ENCODE measurements at places on chromosomes 2 and 18.
A peak's percentile ranks its signal among the peaks of the same experiment; 100 is the strongest.

- no peak for DNase-seq
These were observed 8.1 kb downstream of the SCRN3 start for GRCh38 chr2:174403628-174404027.

DNA sequence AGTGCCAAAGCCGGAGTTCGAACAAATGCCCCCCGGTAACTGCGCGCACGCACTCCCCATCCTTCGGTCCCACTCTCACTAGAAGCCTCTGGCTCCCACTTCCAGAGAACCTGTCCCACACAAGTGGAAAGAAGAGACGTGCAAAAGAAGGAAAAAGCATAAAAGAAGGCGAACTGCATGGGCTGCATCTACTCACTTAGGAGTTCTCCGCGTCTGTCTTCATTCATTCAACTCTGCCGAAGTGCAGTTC lies 312 bp downstream of the NR4A2 start:
- DNase-seq: no peak

DNA sequence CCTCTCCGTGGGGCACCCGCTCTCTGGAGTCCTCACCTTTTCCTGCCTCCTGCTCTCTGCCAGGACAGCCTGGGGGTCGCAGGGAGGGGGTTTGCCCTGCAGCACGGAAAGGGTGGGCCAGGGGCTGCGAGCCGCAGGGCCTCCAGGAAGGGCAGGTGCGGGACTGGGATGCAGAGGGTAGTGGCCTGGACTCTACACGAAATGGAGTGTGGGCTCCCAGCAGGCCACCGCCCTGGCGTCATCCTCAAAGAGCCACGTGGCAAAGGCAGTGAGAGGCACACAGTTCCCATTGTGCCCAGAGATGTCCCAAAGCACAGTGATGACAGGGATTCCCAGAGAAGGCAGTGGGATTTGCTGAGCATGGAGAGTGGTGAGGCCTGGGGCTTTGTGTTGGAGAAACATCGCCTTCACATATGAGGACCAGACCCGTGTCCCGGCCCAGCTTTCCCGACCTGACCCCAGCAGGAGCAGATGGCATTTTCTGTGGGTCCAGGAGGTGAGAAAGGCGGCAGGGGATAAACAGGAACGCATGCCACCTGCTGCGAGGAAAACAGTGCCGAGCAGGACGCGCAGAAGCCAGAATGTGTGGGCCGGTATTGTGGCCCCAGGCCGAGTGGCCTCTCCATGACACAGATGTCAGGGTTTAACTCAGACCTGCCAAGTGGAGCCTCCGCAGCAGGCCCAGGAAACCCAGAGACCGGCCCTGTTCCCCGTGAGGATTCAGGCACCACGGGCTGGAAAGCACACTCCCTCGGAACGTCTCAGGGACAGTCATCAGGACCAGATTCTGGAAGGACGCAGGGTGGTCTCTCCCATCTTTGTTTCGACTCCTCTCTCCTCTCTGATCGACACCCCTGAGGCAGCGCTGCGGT lies 855.5 kb upstream of the SALL3 start:
- DNase-seq: no peak

DNA sequence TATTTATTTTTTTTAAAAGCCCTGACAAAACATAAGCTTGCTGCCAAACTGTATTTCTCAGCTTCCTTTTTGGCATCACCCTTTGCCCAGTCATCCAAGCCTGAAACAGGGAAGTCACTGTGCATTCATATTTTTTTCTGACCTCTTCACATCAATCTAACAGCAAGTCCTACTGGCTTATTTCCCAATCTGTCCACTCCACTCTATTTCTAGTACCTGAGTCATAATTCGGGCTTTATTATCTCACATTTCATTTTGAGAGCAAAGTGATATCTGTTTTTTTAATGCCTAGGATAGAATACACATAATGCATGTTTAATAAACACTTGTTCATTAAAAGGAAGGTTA lies 5.1 kb downstream of the HNMT start:
- DNase-seq: peak; percentile 83

- DNase-seq: no peak
These were observed 51.5 kb downstream of the ASB1 start for GRCh38 chr2:238478216-238478615.

DNA sequence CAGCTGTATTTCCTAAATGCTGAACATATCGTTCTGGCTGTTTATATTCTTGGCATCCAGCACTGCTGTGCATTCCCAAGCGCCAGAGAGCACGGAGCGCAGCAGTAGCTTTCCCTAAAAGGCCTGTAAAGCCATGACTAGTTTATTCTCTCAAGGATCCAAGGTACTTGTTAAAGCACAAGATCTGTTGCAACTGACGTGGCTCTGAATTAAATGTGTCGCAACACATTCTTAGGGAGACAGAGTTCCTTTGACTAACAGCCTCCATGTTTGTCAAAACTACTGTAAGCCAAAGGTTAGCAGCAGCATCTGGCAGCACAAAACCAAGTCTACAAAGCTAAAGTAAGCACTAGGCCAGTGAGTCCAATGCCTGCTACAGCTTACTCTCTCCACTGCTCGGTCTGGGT lies 188.6 kb upstream of the FN1 start:
- peak; percentile 97 for DNase-seq

DNA sequence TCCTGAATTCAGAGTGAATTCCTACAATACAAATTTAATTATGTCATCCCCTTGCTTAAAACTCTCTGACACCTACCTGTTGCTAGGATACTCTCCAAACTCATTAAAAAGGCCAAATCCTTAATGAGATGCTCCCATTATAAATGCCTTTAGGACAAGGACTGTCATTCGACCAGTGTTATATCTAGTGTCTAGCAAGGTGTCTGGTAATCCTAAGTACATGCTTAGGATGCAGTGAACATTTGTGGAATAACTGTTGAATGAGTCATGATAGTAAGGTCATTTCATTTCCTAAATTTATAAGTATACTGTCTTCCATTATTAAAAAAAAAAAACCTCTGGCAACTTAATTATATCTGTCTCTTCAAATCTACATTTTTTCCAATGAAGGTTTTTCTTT lies 588.9 kb upstream of the NRXN1 start:
- peak; percentile 41 for DNase-seq

- peak; percentile 99 for DNase-seq
These were observed 536.9 kb downstream of the TMX3 start for GRCh38 chr18:68177807-68178702.

DNA sequence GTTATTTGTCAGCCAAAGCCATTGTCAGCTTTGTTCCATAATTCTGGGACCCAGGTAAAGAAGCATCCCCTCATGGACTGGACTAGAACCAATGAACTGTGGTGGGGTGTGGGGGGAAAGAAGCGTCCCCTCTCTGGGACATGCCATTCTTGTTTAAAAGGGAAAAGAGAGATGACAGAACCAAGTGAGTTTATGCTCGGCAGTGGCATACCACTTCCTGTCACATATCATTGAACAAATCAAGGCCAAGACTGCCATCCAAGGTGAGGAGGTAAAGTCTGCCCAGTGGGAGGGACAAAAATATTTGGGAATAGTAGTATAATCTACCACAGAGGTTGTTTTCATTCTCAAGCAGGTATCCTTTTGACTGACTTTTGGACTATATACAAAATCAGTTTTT lies 4.7 kb upstream of the GLS start:
- no peak for DNase-seq

- no peak for DNase-seq
These were observed 788.5 kb upstream of the LRRTM1 start for GRCh38 chr2:81093031-81093430.

DNA sequence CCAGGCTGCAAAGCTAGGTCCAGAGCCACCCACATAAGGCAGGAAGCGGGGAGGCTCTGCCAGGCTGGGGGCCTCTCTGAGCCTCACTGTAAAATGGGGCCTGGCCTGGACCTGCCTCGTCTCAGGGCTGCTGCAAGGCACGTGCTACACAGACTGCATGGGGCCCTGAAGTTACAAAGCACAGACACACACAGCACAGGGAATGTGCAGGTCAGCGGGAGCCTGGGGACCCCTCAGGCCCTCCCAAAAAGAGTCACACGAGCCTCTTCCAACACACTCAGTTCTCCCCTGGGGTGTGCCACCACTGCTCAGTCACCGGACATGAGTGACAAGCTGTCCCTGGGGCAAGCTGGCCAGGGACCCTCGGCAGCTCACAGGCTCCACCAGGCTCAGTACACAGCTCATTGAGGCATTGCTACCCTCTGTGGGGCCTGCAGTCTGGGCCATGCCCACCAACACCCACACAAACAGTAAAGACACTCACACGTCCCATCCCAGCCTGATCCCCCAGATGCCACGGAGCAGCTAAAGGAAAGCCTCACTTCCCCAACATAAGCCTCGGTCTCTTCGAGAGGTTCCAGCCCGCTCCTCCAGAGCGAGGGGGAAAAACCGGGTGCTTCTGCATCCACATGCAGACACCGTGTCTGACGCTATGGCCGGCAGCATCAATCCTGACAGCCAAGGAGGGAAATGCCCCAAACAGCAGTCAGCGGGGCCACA lies 33.7 kb downstream of the BOK start:
- DNase-seq: no peak

DNA sequence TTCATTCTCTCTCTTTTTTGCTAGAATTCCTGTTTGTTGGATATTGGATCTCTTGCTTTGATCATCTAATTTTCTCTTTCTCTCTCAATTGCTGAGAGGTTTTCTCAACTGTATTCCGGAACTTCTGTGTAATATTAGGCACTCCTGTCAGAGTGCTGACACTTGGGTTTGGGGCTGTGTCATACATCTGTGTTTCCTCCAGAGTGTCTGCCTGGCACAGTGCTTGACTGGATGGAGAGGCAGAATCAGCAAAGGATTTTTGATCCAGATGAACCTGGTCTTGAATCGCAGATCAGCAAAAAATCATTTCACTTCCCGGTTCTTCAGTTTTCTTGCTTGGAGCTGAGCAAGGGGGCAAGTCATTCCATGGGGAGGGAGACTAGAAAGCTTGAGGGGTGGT lies 87.7 kb upstream of the CXCR4 start:
- no peak for DNase-seq

GRCh38 chr2:80687524-80687923 lies 383.0 kb upstream of the LRRTM1 start:
- DNase-seq: no peak

DNA sequence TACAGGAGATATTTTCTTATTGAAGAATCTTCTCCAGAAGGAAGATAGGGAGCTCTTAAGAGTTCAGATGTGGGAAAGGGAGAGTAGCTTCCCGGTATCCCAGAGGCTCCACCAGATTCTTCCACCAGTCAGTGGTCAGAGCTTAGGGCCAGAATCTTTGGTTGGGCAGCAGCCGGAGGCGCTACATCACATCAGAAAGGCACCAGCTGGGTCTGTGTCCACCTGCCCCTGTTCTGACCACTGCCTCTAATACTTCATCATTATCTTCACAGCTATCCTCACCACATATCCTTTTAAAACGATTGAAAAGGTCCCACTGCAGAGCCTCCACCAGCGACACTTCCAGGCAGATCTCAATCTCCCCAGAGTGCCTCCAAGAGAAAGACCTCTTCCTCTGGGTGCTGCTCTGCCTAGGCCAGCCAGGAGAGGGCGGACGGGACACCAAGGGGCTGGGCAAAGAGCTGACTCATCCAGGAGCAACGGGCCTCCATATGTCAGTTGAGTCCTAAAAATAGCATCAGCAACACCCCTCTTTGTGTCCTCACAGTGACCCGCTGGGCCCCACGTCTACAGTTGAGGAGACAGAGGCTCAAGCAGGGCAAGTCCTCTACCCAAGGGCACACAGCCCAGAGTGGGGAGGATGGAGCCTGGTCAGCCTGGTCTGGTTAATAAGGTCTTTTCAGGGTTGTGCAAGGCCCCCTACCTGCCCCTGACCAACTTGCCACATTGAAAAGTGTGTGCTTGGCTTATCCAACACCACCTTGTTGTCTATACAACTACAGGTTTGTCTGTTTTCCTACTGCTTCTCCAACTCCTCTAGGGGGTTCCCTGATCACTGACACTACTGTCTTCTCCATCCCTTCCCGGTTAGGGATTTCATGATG lies 81.2 kb downstream of the ADD2 start:
- peak; percentile 94 for DNase-seq

GRCh38 chr2:172751564-172751963 lies 15.9 kb downstream of the RAPGEF4 start:
- no peak for DNase-seq

- DNase-seq: no peak
These were observed 67.0 kb downstream of the SFXN5 start for GRCh38 chr2:73004466-73004865.

DNA sequence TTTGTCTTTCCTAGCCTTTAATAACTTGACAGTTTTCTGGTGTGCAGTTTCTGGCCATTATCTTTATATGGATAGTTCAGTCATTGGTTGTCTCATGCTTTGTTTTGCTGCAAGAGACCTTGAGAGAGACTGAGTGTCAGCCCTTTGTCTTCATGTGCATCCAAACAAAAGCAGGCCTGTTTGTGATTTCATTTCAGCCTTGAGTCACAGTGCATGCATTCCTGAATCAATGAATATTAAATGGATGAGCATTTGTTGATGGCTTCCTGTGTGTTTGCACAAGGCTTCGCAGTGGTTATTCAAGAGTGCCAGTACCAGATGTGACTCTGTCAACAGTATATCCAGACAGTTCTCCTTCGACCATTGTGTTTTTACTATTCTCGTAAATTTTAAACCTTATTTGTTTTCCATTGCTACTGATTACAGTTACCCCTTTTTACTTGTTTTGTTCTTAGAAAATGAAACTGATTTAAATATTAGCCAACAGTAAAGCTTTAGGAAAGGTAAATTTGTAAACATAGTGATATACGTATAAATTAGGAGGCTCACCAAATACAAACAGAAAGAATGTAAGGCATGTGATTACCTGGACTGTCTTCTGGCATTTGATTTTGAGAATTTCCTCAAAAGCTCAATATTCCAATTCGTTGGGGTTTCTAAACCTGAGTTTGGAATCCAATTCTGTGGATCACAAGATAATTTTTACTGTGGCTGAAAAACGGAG lies 319.8 kb downstream of the CTNNA2 start:
- no peak for DNase-seq

DNA sequence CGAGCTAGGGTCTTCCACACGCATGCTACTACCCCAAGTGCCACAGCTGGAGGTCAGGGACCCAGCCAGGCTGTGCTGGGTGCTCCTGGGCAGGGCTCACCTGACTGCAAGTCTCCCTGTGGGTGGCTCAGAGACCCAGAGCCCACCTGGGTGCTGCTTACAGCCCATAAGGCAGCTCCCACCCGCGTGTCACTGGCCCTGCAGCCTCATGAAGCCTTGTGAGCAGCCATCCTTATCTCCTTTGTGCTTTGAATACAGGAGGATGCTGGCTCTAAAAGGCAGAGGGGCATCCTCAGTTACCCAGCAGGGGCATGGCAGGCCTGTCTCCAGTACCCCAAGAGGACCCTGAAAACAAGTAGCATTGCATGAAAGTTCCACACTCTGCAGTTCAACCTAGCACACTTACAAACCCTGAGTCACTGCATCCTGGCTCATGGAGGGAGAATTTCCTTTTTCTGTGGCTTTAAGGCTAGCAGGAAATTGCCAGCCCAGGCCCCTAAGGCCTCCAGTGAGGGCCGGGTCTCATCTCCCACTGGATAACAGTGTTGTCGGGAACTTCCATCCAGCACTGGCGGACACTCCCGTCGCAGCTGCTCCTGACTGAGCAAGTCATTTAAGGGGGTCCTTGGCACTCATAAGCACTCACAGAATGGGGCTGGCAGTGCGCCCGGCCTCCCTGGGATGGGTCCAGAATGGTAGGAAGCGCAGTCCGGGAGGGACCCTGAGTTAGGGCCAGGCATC lies 137.1 kb downstream of the RPIA start:
- no peak for DNase-seq

- no peak for DNase-seq
These were observed 40.9 kb upstream of the TRIB2 start for GRCh38 chr2:12675801-12676200.

- peak; percentile 50 for DNase-seq
These were observed 141.3 kb downstream of the NCK2 start for GRCh38 chr2:105886029-105886454.

GRCh38 chr2:2947406-2947805 lies 430.2 kb downstream of the EIPR1 start:
- DNase-seq: no peak

- DNase-seq: peak; percentile 66
These were observed at the start of gene APCDD1 for GRCh38 chr18:10453806-10454680. APCDD1 (plus strand) TSS chr18:10454635; CDS start chr18:10454982, 347 bp downstream.
